ENCODE measurements at places on chromosomes 12 and 14.

DNA sequence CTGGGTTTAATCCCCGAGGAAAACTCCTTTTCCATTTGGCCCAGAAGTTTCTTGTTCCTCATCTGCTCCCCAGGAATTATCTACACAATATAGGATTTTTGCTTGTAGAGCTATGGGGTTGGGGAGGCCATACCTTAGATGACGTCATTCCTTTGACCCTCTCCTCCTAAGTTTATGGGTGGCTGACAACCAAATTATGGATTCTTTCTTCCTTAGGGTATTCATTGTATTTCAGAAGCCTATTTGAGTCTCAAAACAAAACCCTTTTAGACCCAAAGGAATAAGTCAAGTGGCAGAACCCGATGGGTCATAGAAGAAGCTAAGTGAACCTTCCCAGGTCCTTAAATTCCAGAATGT, 14.2 kb downstream of the PROX2 start:
- DNase-seq, result no peak

- no peak for DNase-seq
These were observed 49.7 kb downstream of the DRAM1 start for GRCh38 chr12:101927036-101927435.

DNA sequence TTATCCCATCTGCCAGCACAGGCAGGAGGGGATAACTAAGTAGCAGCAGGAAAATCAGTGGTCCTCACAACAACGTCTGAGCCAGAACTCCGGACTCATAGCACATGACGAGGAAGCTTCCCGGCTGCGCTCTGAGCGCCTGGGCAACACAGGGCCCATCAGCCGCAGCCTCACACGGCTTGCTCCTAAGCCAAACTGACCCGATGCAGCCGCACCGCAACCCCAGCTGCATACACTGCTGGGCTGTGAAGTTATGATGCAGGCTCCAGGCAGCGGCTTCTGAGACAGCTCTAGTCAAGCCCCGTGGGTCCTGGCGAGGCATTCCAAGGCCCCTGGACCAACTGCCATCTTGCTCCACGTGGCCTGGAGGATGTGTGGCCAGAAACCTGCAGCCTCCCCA, 28.1 kb downstream of the ZFYVE21 start:
- no peak for DNase-seq

- no peak for DNase-seq
These were observed 55.4 kb downstream of the FBXO33 start for GRCh38 chr14:39376667-39377403.

DNA sequence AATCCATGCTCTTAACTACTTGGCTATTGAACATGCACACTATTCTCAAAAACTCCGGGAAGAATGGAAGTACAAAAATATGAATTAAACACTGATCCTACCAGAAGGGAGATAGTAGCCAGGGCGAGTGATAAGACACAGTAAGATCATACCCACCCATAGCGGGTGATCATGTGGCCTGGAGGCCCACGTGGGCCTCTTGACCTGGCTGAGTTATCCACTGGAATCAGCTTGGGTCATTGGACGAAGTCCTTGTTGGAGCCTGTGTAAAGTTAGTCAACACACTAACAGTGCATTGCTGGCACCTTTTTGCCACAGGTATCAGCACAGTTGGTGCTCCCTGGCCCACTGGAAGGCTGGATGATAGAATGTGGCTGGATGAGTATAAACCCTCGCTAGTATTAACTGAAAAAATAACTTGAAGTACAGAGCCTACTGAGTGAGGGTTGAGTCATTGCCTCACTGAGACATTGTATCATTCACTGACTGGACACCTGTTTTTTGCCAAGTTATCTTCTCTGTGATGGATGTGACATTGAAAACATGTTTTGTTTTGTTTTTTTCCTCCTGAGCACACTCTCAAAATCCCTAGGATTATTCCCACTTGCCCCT, 149.2 kb upstream of the FUT8 start:
- DNase-seq, result no peak

Measured in hypothalamus (tissue), 51 donors.